Kidney (tissue), 22 donors: ENCODE measurements at places on chromosomes 3 and 15. TPM values are rescaled to one million over a fixed set of nuclear protein-coding genes. Genes with fewer than 3 reads are reported as not detected.
A peak's percentile ranks its signal among the peaks of the same experiment; 100 is the strongest.

HOMER2 gene
- polyA plus RNA-seq = 4.6 TPM

TMEM207 gene
- polyA plus RNA-seq = 21.2 TPM

SLC9C1 gene
- polyA plus RNA-seq = 0.09 TPM

SAMMSON gene
- not detected for polyA plus RNA-seq

- no peak for DNase-seq
- no peak overlapping the region for H3K27ac ChIP-seq
- H3K4me3 ChIP-seq = no peak overlapping the region
- H3K36me3 ChIP-seq = no peaks in the 10 kb centered on the region
- H3K4me1 ChIP-seq = no peaks in the 10 kb centered on the region
These were observed 144.0 kb upstream of the PTPRG start for GRCh38 chr3:61417352-61417751.

- H3K36me3 ChIP-seq = no peaks in the 10 kb centered on the region
- H3K27ac ChIP-seq = no peak overlapping the region
- no peaks in the 10 kb centered on the region for H3K27me3 ChIP-seq
- no peaks in the 10 kb centered on the region for H3K4me1 ChIP-seq
These were observed 15.1 kb upstream of the TIPARP start for GRCh38 chr3:156659260-156659659.

- no peaks in the 10 kb centered on the region for H3K4me1 ChIP-seq
- H3K4me3 ChIP-seq = peak overlapping the region; percentile 51
- H3K27me3 ChIP-seq = no peaks in the 10 kb centered on the region
- no peak overlapping the region for H3K27ac ChIP-seq
These were observed 127.6 kb downstream of the SOX2 start for GRCh38 chr3:181839039-181839915.

GRCh38 chr3:171172070-171172469 is 145.6 kb upstream of the SLC2A2 start:
- no peaks in the 10 kb centered on the region for H3K36me3 ChIP-seq
- peak overlapping the region; percentile 2 for H3K4me3 ChIP-seq
- H3K4me1 ChIP-seq = peaks cover 4% of the 10 kb centered on the region
- no peak overlapping the region for H3K27ac ChIP-seq
